ENCODE measurements at places on chromosomes 13 and 19.

DNA sequence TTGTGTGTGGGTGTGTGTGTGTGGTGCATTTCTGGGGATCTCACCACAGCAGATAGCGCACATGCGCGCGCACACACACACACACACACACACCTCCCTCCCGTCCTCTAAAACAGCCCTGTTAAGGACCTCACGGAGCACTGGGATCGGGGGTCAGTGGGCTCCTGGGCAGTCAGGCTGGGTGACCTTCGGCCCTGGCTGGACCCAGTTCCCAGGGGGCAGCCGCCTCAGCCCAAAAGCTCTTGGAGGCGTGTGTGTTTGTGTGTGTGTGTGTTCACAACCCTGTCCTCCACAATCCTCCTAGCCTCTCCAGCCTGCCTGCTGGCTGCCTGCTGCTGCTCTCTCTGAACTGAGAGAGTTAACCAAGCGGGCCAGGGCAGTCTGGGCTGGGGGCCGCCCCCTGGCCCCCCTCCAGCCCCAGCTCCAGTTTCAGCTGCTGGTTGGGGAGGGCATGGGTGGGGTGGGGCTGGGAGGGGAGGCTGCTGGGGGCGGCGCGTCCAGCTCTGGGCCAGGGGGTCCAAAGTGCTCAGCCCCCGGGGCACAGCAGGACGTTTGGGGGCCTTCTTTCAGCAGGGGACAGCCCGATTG, at the start of gene FXYD1:
Gene FXYD1 (plus strand): TSS at position 520 of the 588 bp plus-strand sequence. CDS start 1,256 bp downstream, outside the sequence.
- no peaks in the 10 kb centered on the region for H3K36me3 ChIP-seq
- peak; percentile 82 for DNase-seq
- peak within 1 kb of the TSS; percentile 43 for H3K4me3 ChIP-seq

- peaks cover 20% of the 10 kb centered on the region for H3K27me3 ChIP-seq
- H3K27ac ChIP-seq = peak overlapping the region; percentile 33
- H3K4me3 ChIP-seq = peak overlapping the region; percentile 66
- no peaks in the 10 kb centered on the region for H3K36me3 ChIP-seq
- no peak for DNase-seq
These were observed 4.2 kb downstream of the LIPE start for GRCh38 chr19:42422901-42423461.

GRCh38 chr13:44232774-44233173, 140.8 kb upstream of the SERP2 start:
- no peaks in the 10 kb centered on the region for H3K27me3 ChIP-seq
- H3K36me3 ChIP-seq = no peaks in the 10 kb centered on the region
- H3K4me3 ChIP-seq = no peak overlapping the region
- no peak for DNase-seq
- peaks cover 49% of the 10 kb centered on the region for H3K4me1 ChIP-seq

DNA sequence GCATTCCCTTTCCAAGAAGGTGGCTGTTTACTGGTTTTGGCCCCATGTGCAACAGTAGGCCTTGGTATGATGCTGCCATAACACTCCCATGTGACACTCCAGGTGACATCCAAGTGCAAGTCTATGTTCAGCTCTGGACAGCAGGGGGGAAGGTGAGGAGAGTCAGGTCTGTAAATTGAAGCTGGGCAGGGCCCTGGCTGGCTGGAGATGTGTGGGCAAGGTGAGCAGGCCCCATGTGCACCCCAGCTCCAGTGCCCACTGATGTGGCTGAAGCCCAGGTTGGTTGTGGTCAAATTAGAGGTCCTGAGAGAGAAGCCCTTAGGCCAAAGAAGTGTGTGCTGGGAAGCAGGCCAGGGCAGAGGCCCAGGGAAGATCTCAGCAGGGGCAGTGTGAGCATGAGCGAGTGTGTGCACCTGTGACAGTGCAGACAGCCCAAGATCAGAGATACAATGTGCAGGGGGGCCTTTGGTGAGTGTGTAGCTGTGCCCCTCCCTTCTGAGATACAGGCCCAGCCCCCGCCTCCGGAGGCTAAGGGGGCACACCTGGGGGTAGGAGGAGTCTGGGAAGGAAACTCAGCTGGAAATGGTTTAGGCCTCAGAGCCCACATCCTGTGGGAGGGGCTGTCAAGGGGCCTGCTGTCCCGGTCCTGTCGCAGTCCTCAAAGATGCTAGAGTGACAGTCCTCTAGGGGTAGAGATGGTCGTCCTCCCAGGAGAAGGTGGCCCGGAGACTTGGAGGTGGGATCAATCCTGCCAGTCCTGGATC, 18.6 kb downstream of the DEDD2 start:
- H3K4me3 ChIP-seq = no peak overlapping the region
- no peaks in the 10 kb centered on the region for H3K4me1 ChIP-seq

DNA sequence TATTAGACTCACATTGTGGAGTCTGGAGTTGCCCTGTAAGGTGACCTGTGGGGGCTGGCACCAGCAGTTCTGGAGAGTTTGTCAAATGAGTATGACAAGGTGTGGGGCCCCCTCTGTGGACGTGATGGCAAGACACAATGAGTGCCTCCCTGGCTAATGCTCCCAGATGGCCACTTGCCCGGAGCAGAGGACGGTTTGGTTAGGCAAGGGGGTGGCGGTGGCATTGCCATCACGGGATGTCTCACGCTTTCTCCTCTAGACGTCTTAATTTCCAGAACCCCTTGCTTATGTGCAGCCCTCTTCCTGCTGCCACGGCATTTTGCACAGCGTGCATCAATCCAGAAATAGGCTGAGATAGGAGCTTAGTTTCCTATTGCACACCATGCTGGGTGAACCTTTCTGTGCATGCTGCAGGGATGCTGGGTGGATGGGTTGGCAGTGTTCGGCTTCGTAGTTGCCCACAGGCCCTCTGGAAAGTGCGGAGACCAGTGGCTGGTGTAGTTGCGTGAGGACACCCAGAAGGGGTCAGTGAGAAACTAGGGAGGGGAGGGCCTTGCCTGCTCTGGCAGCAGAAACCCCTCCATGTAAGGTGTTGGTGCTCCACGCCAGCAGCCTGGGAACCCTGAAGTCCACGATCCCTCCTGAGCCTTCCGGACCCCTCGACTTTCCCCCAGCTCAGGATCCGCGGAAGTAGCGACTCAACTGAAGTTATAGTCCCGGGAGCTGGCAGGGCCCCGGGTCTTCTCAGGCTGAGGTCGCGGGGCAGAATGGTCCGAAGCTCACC, 18.1 kb upstream of the LRP3 start:
- H3K36me3 ChIP-seq = no peaks in the 10 kb centered on the region
- no peak for DNase-seq

DNA sequence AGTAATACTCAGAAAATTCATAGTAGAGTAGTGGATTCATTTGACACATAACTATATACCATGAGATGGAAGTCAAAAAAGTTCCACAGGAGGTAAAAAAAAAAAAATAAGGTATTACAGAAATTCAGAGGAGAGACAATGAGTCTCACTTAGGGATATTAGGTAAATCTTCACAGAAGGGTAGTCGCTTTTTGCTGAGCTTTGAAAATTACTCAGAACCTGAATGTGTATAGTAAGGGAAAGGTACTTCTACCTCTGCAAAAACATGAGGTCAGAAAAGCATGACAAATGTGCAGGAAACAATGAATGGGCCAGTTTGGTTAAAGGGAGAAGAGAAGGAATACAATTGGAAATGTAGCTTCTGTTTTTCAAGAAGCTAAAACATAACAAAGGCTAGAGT, 250.6 kb downstream of the ITGBL1 start:
- no peak overlapping the region for H3K27ac ChIP-seq
- H3K27me3 ChIP-seq = no peaks in the 10 kb centered on the region
- H3K4me3 ChIP-seq = no peak overlapping the region
- no peak for DNase-seq

- H3K27me3 ChIP-seq = no peaks in the 10 kb centered on the region
- H3K4me1 ChIP-seq = no peaks in the 10 kb centered on the region
- H3K36me3 ChIP-seq = peaks cover 5% of the 10 kb centered on the region
- no peak overlapping the region for H3K27ac ChIP-seq
- no peak overlapping the region for H3K4me3 ChIP-seq
- no peak for DNase-seq
These were observed 9.0 kb downstream of the ATP13A1 start for GRCh38 chr19:19654441-19654840.

DNA sequence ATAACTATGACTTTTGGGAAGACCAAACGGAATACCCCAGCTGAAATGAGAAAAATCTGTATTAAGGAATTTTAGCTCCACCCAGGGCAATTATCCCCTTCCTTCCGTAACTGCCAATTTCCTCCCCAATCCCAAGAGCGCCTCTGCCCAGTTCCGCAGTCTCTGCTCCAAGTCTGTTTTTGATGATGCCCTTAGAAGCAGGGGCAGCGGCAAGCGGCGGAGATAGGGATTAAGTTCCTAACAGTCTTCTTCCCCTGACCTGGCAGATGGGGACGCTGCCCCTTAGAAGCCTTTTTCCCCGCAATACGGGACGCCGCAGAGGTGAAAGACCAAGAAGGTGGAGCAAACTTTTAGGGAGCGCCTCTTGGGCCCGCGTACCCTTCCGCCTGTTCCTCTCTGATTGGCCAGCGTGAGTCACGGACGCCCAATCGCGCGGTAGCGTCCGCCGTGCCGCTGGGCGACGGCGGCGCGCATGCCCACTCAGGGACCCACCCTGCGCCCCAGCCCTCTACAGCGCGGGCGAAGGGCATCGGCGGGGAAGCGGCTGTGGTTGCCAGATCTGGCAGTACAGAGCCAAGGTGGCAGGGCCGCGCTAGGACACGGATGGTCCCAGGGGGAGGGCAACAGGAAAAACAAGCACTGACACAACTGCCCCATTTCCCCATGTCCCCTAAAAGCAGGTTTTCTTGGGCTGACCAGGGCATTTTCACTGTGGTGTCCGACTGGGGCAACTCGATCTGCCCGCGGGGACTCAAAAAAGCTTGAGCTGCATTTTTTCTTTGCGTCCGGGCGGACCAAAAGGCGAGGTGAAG, 843 bp upstream of the TDRD3 start:
- no peaks in the 10 kb centered on the region for H3K36me3 ChIP-seq
- peak overlapping the region; percentile 68 for H3K4me3 ChIP-seq
- peak overlapping the region; percentile 98 for H3K27ac ChIP-seq
- DNase-seq = peak; percentile 92
- no peaks in the 10 kb centered on the region for H3K27me3 ChIP-seq
